SK-N-SH treated with all-trans-retinoic acid at 6 μM for 48 hours (cell line): ENCODE measurements at places on chromosomes 3 and 15.

DNA sequence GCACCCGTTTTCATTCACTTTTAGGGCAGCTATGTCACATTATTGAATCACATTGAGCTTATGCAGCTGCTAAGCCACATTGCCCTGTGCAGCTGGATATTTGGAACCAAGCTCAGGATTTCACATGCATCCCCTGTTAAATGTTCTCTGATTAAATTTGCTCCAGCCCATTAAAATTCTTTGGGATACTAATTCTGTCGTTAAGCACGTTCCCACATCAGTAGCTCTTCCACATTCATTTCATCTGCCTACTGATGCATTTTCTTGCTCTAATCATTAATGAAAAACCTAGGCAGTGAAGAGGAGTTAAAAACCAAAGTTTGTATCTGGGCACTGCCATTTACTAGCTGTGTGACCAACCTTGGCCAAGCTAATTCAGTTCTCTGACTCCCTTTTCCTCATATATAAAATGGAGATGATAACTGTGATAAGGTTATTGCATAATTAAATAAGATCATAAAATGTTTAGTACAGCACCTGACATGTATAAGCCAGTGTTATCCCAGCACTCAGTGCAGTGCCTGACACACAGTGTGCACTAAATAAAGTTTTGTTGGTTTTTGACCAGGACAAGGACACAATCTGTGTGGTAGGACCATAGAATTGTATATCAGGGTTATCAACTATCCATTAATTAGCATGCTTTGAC lies 222.2 kb upstream of the ATP11B start:
- ATAC-seq = no peak

DNA sequence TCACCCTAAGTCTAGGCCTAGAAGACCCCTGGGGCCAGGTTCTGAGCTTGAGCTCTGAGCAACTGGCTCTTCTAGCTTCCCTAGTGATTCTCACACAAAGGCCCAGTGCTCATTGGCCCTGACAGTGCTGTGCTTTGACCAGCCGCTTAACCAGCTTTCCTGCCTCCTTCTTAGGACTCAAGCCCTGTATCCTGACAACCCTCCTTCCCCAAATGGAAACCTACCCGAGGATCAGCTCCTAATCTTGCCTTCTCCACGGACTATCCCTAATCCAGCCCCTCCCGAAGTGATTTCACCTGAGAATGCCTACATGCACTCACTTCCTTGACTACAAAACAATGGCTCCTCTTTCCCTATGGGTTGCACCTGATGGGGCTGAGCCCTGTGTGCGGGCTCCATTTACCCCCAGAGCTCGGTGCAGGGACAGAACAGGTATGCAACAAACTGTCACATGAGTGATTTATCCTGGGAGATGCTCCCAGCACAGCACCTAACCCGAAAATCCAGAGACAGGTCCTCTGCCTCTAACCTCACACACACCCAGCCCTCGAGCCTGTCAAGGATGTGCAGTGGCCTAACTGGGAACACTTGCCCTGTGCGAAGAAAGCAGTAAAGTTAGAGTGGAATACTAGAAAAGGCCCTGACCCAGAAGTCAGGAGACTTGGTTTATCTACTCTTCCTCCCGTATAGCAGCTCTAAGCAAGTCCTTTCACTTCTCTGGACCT lies 2.3 kb downstream of the MEGF11 start:
- ATAC-seq = no peak

DNA sequence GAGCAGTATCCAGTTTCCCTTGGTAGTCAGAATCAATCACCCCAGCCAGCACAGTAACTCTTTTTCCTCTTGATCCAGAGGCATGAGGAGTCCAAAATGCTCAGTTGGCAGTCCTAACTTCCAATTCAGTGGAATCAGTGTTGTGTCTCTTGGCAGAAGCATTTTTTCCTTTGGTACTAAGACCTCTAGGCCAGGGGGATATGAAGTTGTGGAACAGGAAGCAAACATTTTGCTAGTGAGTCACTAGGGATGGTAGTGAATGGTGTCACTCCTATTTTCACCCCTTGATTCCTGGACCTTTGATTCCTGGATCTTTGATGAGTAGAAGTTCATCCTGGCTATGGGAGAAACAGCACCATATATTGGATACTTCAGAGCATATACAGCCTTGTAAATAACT lies 70.5 kb upstream of the ALDH1A3 start:
- ATAC-seq = peak; percentile 36; the same call in 2 of the 3 replicates

GRCh38 chr3:114730397-114730796 lies 416.7 kb downstream of the ZBTB20 start:
- ATAC-seq = no peak

DNA sequence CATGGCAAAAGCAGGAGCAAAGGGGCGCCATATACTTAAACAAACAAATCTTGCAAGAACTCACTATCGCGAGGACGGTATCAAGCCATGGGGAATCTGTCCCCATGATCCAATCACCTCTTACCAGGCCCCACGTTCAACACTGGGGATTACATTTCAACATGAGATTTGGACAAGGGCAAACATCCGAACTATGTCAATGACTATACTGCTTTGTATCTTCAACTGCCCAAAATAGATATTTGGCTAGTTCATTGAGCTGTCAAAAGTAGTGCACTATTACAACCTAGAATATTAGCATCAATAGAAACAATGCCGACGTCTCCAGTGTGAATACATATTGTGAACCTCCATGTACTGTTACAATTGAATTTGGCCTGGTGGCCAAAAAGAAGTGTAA lies 760.4 kb downstream of the MCTP2 start:
- no peak for ATAC-seq

DNA sequence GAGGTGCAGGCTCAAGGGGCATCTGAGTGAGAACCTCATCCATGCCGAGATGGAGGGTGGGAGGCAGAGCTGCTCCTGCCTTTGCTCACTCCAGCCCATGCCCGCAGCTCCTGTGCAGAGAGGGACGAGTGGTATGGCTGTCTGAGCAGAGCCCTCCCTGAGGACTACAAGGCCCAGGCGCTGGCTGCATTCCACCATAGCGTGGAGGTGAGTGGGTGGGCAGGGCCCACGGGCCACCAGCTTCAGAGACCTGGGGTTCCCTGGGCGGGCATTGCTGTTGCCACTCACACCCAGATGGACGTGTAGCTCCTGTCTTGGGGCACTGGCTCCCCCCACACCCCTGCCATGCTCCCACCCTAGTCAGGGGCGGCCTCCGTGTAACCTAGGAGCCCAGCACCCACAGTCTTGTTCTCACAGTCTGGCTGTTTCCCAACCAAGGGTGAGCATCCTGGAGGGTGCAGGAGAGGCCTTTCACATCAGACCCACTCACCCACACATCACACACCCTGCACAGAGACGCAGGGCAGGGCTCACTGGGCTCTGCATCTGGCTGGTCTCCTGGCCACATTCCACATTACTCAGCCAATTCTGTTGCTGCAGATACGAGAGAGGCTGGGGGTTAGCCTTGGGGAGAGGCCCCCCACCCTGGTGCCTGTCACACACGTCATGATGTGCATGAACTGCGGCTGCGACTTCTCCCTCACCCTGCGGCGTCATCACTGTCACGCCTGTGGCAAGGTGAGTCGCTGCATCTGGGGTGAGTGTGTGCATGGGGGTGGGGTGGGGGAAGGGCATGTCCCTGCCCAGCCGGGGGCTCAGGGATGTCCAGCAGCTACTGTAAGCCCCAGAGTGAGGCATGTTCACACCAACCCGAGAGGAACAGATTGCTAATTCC lies 25.3 kb upstream of the NR2C2 start:
- no peak for ATAC-seq

GRCh38 chr3:134609821-134610431 lies 40.9 kb downstream of the KY start:
- ATAC-seq = no peak

DNA sequence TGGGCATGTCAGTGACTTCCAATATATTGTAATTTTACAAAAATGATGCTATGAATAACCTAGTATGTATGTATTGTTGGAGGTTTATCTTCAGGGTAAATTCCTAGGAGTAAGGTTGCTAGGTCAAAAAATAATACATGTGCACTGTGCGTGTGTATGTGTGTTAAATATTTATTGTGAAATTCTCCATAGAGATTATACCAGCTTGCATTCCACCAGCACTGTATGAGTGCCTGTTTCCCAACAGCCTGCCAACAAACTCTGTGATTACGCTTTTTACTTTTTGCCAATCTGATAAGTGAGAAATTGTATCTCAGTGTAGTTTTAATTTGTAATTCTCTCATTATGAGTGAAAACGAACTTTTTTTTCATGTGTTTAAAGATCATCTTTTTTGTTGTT lies 12.6 kb upstream of the IGF2BP2 start:
- peak; percentile 66 for ATAC-seq

GRCh38 chr3:150370122-150370602 lies 37.9 kb upstream of the TSC22D2 start:
- ATAC-seq = peak; percentile 86

DNA sequence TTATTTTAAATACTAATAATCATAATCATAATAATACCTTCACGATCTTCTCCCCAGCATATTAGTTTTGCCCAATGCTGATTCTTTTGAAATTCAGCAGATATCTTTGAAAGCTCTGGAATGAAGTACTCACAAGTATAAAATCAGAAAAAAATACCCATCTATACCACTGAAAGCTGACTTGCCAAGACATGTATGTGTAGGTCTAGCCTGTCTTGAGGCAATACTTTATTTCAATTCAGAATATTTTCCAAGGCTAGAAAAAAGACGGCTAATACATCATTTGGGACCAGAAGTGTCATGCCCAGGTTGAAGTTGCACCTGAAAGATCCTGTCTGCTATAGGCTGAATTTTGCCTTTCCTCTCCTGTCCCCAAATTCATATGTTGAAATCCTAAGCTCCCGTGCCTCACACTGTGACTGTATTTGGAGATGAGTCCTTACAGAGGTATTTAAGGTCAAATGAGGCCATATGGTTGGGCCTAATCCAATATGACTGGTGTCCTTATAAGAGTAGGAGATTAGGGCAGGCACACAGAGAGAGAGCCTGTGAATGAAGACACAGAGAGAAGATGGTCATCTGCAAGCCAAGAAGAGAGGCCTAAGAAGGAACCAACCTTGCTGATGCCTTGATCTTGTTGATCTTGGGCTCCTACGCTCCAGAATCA lies 255.9 kb upstream of the CMC1 start:
- ATAC-seq = no peak

DNA sequence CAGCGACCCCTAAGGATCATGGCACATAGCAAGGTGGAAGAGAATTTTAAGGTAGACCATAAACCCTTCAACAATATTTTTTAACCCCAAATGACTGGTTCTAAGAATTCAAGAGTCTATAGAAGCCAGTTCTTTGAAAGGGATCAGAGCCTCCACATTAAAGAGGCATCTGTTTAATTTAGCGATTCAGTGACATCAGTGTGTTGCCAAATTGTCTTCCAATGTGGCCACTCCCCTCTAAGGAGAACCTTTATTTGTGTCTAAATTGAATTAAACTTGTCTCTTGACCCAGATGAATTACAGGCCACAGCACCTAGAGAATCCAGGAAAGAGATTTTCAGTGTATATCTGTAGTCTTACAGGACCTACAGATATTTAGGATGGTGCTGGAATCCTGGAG lies 6.6 kb upstream of the SH3BP5 start:
- ATAC-seq = no peak

DNA sequence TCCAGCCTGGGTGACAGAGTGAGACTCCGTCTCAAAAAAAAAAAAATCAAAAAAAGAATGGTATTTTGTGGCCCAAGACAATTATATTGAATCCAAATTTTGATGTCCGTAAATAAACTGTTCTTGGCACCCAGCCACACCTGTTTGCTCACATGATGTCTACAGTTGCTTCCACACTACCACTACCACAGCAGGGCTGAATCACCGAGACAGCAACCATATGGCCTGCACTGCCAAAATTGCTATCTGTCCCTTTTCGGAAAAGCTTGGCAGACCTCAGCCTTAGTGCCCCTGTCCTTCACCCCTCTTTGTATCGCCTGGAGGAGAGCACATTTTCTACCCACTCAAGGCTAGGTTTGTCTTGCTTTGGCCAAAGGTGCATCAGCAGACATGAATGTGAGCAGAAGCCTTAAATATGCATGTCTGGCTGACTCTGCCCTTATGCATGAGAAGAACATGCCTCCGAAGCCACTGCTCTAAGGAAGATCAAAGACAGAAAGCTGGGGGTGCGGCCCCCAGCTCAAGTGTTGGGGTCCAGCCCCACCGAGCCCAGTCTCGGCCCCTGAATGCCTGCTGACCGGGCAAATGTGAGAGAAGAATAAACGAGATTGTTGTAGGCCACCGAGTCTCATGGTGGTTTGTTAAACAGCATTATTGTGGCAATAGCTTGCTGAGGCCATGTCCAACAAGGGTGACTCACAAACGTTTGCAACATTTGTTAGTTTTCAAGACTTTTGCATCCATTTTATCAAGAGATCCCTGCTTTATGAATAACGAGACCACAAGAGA lies 108.1 kb downstream of the TPRA1 start:
- no peak for ATAC-seq

DNA sequence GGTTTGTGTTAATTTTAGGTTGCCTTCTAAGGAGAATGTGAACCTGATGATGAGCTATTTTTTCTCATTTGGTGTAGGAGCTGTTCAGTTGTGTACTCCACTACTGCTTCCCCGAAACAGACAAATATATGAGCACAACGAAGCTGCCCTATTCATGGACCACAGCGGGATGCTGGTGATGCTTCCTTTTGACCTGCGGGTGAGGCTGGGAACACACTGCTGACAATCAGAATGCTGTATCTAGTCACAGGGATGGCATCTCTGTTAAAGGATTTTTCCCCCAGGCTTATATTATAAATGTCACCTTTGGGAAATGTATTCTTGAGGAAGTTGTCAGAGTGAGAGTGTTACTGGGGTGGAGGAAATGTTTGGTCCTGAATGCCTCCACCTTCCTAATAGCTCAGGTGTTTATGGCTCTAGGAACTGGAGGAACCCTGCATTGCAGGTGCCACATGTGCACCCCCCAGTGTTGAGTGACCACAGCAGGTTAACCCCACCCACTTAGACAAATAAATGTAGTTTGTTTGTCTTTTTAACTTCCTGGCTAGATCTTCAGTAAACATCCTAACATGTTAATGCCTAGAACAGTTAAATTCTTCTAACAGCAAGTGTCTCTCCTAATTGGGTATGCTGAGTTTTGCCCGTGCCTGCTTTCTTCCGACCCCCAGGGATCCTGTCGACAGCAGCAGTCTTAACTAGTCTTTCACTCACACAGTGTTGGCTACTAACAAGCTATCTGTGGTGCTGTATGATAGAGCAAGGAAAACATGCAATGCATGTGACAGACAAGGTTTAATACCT lies 35.7 kb downstream of the SRP14 start:
- no peak for ATAC-seq

DNA sequence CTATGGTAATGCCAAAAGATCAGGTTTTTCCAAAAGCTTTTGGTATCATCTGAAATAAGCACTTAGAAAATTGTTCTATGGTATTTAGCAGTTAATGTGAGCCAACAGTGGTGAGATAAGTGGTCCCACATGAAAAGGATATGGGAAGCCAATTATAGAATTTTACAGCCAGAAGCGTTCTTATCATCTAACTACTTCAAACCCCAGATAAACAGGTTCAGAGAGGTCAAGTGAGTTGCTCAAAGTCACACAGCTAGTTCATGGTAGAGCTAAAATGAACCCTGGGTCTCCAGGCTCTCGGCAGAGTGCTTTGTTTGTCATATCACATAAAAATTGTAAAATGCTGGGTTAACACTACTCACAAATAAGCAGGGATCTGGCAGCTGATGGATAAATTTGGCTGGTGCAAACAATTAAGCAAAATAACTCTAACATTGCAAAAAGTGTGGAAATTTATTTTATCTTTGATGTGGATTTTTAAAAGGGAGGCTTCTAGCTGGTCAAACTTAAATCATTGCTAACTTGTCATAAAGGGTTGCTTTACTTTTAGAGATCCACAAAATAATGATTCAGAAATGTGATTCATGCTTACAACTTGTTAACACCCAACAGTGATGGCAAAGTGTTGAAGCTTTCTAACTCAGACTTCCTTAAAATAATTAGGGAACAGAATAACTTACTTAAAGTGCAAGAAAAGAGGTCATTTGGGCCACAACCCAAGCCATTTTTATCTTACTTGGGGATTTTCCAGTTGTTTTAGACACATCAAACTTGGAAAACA lies 202.8 kb upstream of the TBC1D5 start:
- ATAC-seq = no peak
